ENCODE measurements at places on chromosomes 6 and 20.

DNA sequence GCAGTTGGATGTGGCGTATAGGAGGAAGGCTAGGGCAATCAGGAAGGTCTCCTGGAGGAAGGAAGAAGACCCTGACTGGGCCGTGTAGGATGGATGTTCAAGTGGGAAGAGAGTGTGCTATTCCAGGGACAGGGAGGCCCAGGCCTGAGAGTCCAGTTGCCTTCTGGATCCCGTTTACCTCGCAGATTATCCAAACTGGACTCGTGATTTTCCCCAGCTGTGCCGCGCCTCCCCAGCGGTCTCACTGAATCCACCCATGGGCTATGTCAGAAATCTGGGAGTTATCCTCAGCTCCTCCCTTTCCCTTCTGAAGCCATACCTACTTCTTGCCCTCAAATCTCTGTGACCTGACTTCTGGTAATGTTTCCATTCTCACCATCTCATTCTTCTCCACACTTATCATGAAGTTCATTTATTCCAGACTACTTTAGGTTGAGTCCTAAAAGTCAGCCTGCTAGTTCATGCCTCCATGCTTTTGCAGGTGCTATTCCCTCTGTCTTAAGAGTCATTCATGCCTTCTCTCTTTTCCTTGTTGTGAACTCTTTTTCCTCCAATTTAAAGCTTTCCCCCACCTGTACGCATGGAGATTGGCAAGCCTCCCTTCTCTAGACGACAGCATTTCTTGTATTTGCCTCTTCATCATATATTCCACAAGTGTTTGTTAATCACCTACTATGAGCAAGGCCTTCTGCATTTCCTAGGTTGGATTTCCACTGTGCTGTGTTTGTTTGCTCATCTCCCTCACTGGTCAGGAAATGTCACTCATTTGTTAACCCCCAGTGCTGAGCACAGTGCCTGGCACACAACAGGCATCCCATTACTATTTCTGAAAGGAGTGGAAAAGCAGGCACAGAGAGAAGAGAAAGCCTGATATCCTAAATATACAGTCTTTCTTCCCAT is 2.7 kb downstream of the SDCBP2 start:
- no peak for DNase-seq

DNA sequence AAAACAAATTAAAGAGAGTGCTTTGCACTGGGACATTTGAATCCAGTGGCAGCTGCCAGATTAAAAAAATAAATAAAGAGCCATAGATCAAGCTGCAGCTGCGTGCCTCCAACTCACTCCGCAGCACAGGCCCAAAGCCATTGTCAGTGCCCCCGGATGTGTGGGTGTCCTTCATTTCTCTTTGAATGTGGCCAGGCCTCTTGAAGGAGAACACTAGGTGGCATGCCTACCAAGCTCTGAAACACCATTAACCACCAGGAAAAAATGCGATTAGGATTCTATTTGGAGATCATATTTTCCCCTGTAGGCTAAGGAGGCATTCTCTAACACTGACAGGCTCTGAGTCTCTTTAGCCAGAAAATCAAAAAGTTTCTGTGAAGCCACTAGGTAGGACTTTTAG is 549.8 kb downstream of the PRKN start:
- DNase-seq, result no peak

DNA sequence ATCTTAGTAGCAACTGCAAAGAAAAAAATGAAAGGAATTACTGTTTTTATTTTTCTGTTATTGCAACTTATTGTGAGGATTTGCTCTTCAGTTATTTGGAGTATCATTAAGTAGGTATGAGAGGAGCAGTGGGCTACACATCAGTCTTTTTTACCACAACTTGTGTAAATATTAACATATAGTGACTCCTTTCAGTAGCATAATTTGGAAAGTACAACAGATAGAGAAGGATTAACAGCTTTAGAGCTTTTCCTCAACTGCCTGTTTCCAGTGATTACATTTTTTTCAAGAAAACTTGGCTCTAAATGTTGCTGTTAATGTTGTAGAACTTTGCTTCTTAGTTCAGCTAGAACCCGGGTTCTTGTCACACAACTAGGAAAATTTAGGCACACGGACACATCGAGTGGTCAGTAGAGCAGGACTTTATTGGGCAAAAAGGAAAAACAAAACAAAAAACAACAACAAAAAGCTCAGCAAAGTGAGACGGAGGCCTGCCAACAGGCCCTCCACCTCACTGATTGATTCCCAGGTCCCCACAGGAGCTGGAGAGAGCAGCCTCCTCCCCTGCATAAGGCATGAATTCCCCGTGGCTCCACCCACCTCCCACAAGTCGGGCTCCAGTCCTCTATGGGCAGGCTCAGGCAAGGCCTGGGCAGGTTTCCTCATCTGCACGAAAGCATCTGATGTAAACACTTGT is 75.1 kb downstream of the ADGRG6 start:
- no peak for DNase-seq

DNA sequence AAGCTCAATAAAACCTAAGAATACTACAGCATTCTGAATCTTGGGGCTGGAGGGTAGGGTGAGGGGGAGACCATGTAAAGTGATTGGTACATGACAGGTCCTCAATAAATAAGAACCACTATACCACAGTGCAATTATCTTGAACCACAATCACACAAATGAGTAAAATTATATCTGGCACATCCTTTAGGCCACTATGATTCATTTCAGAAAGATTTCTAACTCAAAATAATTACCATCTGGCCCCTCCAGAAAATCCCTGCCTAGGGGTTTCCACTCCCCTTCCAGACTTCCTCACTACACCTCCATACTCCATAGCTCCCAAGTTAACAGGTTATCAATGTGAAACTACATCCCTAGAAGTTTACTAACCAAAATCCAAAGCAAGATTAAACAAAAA is 19.7 kb downstream of the AKIRIN2 start:
- DNase-seq, result no peak

DNA sequence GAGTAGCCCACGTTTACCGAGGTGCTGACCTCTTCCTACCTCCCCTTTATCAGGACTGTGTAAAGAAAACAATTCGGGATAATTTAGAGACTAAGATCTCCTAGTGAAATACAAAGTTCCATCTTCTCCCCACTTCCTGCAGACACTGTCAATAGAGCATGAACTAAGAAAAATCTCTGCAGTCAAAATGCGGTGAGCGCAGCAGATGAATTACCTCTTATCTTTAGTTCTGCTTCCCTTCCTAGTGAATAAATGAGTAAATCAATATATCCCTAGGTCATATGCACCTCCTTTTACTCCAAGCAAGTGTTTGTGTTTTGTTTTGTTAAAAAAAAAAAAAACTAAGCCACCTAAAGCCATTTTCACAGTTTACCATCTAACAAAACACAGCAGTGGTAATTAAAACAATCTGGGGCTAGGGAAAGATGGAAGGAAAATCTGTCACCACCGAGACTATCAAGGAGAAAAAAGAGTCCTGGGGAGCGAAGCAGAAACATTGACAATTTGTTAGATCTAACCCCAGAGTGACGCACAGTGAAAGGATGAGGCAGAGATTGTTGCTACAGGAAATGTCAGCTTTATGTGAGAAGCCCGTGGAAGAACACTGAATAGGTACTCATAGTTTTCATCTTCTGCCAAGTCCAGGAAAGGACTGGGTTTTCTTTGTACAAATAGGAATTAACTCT is 159.4 kb upstream of the SPTLC3 start:
- DNase-seq, result no peak

DNA sequence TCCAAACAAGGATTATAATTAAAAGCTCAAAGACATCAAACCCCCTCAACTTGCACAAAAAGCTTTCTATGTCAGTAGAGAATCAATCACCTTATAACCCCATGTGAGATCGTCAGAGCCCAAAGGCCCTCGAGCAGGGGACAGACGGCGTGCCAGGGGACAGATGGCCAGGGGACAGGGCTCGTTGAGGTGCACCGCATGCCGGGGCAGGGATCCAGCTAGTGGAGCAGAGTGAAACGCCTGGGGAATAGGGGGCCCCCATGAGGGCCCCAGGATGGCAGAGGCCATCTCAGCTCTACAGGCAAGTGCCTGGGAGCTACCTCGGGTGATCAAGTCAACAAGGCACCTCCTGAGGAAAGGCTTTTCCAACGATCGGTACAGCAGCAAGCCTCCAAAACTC is 28.6 kb downstream of the DIDO1 start:
- no peak for DNase-seq

GRCh38 chr6:158938811-158939254 is 61.2 kb downstream of the RSPH3 start:
- no peak for DNase-seq

- DNase-seq, result no peak
Measured at GRCh38 chr20:32707691-32708581, 34.2 kb upstream of the C20orf203 start.

DNA sequence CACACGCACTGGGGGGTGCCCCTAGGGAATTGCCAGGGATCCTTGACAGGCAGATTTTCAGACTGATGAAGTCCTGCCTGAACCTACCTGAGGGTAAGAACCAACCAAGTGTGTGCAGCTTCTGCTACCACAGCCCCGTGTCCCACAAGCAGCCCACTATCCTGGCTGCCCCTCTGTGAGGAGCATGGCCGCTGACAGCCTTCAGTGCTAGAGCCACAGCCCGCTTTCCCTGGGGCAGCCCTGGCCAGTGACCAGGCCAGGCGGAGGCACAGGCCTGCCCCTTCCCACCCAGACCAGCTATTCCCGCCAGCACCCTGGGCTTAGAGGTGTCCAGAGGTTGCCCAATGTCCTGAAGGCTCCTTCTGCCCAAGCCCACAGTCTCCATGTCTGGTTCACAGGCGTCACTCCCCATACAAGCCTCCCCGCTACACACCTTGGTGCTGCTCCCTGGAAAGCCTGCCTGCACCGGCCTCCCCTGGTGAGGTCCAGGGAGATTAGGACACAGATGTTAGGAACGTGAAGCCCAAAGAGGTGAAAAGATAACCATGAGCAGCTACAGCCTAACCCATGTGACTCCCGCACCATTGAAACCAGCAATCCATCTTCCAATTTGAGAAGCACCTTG is 207.0 kb downstream of the SYNDIG1 start:
- DNase-seq, result no peak

DNA sequence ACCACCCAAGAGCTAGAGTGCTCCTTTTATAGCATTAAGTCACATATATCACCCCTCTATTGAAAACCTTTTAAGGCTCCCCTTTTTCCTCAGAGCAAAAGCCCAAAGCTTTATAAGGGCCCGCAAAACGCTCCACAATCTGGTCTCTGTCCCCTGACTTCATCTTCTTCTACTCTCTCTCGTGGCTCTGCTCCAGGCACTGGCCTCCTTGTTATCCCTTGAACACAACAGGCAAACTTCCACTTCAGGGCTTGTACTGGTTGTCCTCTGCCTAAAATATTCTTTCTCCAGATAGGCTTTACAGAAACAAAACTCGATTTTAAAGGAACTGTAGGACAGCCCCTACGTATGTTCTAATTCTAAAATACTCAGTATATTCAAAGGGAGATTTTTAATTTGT is 44.0 kb upstream of the SPDEF start:
- no peak for DNase-seq

GRCh38 chr6:95551678-95552324 is 25.5 kb upstream of the MANEA start:
- no peak for DNase-seq

- no peak for DNase-seq
Measured at GRCh38 chr6:42350911-42351310, 100.8 kb downstream of the TRERF1 start.
